T-helper 1 cell (primary cell): ENCODE measurements at places on chromosomes 7 and 10.

GRCh38 chr7:73423519-73424488 lies 9.8 kb upstream of the FZD9 start:
- DNase-seq: no peak

- DNase-seq: no peak
Observed at GRCh38 chr7:16422917-16423316, 1.6 kb upstream of the CRPPA start.

- no peak for DNase-seq
Observed at GRCh38 chr10:127971963-127972615, 65.2 kb downstream of the PTPRE start.

DNA sequence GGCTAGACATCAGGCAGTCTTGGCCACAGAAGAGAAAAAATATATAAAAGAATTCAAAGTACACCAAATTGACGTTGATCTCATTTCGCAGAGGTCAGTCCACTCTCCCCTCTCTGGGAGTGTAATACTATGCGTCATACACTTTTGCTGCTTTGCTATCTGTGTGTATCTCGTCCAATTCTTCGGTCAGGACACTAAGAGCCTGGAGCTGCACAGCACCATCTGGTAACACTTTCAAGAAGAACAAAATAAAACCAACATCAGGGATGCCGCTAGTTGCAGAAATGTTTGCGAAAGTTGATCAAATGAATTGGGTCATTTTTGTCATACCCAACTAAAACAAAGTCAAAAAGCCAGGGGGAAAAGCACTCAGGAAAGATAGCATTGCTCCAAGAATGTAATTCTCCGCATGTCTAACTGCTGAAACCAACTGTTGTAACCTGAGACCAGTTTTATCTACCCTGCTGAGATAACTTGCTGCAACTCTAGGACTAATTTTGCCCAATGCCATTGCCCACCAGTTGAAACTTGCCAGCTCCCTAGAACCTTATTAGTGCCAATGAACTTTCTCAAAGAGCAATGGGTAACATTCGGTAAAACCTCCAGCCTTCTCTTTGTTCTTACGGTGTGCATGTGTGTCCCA lies 23.0 kb downstream of the TMEM176A start:
- DNase-seq: no peak

GRCh38 chr10:131692686-131693334 lies 208.0 kb upstream of the PPP2R2D start:
- no peak for DNase-seq

- DNase-seq: no peak
Observed at GRCh38 chr10:132606536-132607316, 69.1 kb downstream of the INPP5A start.

- no peak for DNase-seq
Observed at GRCh38 chr7:23664122-23664521, 15.9 kb upstream of the FAM221A start.

DNA sequence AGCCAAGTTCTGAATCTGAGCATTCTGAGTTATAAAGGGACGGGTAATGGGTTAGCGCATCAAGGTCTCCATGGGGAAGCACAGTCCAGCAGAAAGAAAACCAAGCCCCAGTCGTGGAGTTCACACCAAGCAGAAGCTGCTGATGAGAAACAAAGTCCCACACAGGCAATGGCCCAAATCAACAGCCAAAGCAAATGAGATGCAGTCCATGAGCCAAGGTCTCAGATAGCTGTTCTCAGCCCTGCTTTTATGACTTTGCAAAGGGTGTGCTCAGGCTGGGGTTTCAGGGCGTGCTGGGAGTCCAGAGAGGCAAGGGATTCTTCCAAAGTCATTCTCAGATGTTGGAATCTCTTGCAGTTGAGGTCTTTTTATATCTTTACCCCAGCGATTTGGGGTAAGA lies 32.0 kb downstream of the THNSL1 start:
- no peak for DNase-seq
